ENCODE measurements at places on chromosomes 13 and 19.

DNA sequence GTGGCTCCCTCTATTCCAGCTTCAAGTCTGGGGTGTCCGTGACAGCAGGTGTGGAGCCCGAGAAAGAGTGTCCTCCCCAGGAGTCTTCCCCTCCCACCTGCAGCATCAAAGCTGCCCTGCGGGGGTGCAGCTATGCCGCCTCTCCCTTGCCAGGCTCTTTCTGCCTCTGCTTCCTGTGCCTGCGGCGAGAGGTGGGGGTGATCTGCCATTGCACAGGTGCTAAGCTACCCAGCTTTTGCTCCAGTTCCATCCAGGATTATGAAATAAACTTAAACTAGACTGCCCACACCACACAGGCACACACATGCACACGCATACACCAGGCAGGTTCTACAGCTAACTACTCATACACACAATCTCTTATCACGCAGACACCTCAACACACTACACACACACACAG lies 104.7 kb upstream of the CLDN10 start:
- no peak for DNase-seq

GRCh38 chr19:4831304-4831978 lies at the start of gene TICAM1:
Gene TICAM1, minus strand, starts transcription at chr19:4831712. Its CDS starts 13,335 bp downstream, at chr19:4818377.
- peak; percentile 74 for DNase-seq

DNA sequence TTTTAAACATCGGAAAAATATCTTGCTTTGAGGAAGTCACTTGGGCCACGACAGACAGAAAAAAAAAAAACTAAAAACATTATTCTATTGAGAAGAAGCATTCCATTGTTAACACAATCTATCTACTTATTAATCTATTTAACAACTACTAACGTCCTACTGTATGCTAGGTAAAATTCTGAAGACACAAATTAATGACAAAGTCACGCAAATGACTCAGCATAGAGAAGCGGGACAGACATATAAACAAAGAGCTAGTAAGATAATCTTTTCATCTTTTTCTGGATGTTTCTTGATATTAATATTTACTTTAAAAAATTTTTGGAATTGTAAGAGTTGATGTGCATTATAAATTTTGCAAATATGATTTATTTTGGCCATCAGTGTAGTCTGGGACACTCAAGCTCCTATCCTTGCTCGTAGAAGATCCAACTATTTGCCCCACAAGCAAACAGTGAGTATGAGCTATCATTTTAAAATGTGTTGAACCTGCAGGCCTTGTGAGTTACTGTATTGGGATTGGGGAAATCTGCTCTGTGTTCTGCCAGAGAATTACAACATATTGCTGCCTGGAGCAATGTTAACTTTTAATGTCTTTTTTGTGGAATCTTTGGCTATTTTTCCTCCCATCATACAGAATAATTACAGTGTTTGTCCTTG lies 109.1 kb downstream of the PCDH9 start:
- DNase-seq = no peak

DNA sequence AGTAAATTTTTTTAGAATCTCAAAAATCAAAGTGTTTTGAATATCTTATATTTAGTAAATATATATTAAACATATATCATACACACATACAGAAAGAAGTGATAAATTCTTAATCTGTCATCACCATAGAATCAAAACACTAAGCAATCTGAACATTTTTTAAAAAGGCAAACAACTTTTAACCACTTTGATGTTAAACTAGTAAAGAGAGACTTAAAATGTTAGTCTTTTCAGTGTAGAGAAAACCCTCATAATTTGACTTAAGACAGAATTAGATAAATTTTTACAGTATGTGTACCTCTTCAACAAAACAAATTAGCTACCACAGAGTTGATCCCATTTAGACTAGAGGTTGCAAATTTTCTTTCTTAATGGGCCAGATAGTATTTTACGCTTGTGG lies 13.4 kb downstream of the SUPT20H start:
- no peak for DNase-seq

- DNase-seq = no peak
These were observed 133.5 kb downstream of the UQCRFS1 start for GRCh38 chr19:29079356-29080032.

DNA sequence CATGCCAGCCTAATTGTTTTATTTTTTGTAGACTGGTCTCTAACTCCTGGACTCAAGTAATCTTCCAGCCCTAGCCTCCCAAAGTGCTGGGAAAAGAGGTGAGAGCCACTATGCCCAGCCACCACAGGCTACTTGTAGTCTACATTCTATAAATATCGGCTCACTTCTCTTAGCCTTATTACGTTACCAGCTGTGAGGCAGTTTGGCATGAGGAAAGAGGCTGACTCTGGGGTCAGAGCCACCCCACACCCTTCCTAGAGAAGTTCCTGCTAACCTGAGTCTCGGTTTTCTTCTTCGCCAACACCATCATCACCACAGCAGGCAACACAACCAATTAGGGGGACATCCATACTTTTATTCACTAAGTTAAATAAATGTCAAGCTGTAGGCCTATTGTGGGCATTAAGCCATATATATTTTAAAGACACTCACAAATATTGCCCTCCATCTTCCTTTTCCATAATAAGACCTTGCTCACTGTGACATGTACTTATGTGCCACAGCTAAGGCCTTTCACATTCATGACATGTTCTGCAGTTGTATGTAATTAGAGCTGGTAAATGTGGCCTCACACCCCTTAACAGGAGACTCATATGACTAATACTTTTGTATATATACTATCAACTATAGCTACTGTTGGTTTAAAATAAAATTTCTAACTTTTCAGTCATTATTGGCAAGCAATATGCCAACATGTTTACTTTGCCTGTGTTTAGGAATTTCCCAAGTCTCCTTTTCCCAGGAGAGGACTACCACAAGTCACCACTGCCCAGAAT lies 5.7 kb downstream of the SLC25A30 start:
- DNase-seq = no peak

DNA sequence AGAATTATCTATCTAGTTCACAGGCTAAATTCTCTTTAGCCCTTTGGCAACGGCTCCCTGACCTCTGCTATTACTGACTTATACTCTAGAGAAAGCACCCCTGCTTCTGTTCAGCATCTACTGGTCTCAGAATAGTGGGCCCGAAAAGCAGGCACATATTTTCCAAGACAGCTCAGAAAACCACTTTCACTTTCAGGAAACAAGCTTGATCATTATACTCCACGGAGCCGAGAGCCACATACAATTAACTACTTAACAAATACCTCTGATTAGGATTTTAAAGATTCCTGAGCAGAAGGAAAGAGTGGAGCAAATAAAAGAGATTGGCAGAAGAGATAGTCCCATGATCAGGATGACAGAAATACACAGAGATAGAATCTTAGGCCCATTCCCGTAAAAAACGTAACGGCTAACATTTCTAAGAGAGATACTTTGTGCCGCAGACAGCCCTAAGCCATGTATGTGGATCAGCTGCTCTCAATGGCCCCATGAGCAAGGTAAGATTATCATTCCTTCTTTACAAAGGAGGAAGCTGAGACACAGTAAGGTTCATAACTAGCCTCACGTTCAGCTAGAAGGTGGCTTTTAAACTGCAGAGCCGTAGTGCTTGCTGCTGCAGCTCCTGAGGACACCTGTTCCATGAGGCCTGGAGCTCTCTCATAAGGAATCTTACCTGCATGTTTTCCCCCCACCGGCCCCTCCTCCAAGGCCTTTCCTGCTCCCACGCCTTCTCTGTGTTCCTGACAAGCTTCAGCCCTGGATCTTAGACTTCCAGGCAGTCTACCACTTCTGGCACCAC lies 227.2 kb downstream of the FOXO1 start:
- DNase-seq = no peak

GRCh38 chr13:99085139-99085807 lies 107.4 kb upstream of the DOCK9 start:
- no peak for DNase-seq

- no peak for DNase-seq
These were observed 2.4 kb downstream of the TICAM1 start for GRCh38 chr19:4829001-4829712.

DNA sequence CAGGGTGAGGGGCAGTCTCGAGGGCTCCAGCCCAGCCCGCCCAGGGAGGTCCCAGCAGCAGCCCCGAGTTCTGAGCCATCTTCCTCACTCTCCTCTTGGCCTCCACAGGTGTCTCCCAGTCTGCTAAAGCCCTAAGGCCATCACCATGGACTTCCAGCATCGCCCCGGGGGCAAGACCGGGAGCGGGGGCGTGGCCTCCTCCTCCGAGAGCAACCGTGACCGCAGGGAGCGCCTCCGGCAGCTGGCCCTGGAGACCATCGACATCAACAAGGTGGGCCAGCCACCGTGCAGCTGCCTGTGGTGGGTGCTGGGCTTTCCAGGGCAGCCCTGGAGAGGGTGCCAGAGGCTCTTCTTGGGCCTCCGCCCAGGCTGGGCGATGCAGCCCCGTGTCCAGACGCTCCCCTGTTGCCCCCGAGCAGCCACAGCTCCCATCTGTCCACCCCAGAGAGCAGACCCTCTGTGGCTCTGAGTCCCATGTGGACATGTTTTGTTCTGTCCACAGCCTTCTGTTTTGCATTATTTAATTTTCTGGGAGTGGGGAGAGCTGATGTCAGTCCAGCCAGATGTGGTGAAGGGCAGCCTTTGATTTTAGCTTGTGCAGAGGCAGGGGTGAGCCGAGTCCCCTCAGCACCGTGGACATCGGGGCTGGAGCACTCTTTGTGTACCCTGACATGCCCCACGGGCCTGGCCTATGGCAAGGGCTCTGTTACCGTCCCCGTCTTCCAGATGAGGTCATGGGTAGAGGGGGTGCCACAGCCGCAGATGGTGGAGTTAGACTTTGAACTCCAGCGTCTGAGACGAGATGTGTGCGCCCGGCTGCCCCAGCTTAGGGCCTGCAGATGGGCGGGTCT lies 5.6 kb upstream of the AMH start:
- no peak for DNase-seq

- DNase-seq = no peak
These were observed 13.1 kb downstream of the RGL3 start for GRCh38 chr19:11405846-11406643.

DNA sequence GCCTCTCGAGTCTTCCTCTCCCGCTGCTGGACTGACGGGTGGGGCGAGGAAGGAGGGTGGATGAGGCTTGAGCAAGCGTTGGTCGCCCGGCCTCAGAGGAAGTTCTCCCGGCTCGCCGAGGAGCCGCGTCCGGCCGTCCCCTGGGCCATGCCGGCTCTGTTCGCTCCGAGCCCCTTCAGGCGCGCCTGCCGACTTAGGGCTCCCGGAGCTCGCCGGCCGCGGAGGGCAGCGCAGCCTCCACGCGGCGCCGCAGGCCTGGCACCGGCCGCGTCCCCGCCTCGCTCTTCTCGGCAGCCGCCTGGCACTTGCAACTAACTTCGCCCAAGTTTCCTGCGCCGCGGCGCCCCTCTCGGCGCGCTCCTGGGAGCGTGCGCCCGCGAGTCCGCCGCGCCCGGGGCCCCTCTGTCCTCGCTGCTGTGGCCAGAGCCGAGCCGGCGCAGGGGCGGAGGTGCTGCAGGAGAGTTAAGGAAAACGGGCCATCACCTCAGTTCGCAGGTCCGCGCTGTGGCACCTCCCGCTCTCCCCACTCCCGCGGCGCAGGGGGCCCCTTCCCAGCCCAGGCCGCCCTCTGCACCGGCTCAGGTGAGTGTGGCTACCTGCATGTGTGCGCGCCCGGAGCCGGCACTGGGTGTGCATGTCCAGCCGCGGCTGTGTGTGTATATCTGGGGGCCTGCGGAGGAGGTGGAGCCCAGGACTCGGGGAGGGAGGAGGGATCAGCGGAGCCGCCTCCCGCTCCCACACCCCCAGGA lies 641 bp upstream of the SOX21 start:
- DNase-seq = no peak

GRCh38 chr13:77033717-77034302 lies 6.9 kb upstream of the FBXL3 start:
- DNase-seq = no peak

GRCh38 chr13:91133941-91134802 lies 213.3 kb upstream of the MIR17HG start:
- DNase-seq = no peak

GRCh38 chr13:77698201-77699058 lies 943 bp downstream of the SLAIN1 start:
- DNase-seq = peak; percentile 26

- no peak for DNase-seq
These were observed 24.4 kb downstream of the IL17D start for GRCh38 chr13:20727856-20728255.

DNA sequence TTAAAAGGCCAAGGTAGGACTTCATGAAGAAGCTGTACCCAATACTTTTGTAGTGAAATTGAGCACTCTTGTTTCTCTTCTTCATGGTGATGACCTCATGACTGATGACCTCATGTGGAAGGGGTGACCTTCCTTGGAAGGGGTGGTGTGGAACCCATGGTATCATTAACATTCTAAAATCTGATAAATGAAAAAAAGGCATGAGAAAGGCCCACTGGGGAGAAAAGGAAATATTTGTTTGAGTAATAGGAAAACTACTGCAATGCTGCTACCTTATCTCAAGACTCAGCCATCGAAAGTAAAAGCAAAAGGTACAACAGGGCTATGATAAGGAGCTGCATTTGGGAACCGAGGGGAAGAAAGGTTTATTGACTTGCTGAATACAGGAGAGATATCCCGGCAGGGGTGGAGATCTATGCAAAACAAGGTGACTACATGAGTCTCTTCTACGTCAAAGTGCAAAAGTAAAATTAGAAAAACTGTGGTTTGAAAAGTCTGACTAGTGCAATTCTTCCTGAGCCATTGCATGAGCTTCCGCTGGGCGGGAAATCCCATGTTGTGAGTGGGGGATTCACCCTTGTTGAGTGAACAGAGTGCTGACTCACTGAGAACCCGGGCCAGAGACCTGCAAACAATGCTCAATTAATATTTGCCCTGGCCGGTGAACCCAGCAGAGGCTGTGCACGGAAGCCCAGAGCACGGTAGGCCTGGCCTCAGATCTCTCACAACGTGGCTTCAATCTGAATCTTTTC lies 138.9 kb upstream of the RFC3 start:
- DNase-seq = peak; percentile 56

- DNase-seq = no peak
These were observed 15.8 kb downstream of the RAB3D start for GRCh38 chr19:11323601-11324078.

GRCh38 chr19:16247353-16248182 lies 49.9 kb downstream of the AP1M1 start:
- peak; percentile 73 for DNase-seq

DNA sequence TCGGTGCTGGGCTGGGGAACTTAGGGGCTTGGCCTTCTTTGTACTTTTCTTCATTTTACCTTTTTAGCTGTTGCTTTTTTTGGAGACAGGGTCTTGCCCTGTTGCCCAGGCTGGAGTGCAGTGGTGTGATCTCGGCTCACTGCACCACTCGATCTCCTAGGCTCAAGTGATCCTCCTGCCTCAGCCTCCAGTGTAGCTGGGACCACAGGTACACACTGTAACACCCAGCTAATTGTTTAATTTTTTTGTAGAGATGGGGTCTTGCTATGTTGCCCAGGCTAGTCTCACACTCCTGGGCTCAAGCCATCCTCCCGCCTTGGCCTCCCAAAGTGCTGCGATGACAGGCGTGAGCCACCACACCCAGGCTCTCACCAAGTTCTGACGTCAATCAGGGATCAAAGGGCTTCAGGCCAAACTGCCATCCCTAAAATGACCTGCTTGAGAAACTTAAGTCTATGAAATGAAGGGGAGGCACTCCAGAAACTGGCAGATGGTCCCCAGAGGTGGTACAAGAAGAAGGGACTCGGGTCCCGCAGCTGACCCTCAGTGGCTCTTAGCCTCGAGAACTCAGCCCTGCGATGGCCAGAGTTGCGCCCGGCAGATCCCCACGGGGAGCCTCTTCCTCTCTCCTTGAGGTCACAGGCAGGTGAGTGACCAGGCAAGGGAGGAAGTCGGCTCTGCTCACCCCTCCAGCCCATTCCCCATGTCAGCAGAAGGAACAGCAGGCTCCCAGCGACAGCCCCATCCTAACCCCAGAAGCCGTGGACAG lies 61.7 kb downstream of the GNG7 start:
- DNase-seq = no peak

- DNase-seq = no peak
These were observed 158.7 kb downstream of the FLT1 start for GRCh38 chr13:28336193-28336657.

- no peak for DNase-seq
These were observed 34.1 kb upstream of the ZNF536 start for GRCh38 chr19:30338041-30338456.

All from stimulated activated CD4-positive, alpha-beta T cell treated with anti-CD3 and anti-CD28 coated beads, Interleukin-15, amount 100 ng/mL, for 1 hour (primary cell).